ENCODE measurements at places on chromosomes 1 and 21.

DNA sequence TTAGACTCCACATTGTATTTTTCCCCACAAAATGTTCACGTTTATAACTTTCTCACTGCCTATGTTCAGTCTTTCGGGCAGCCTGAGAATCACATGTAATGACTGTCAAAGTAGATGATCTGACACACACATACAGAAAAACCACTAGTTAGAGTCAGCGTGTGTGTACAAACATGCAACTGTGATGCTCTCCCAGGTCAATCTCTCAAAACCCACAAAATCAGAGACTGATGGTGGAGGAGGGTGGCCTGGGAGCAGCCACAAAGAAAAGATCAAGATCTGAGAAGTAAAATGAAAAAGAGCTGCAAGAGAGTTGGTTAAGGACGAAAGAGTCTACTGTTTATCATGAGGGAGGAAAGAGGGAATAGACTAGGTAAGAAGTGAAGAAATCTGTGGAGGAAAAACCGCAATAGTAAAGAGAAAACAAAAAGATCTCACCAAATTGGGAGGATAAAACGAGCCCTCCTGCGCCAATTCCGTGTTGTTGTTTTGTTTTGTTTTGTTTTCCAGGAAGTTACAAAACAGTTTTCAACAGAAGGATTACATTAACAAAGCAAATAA, 2.3 kb downstream of the EGLN1 start:
- no peak for DNase-seq

DNA sequence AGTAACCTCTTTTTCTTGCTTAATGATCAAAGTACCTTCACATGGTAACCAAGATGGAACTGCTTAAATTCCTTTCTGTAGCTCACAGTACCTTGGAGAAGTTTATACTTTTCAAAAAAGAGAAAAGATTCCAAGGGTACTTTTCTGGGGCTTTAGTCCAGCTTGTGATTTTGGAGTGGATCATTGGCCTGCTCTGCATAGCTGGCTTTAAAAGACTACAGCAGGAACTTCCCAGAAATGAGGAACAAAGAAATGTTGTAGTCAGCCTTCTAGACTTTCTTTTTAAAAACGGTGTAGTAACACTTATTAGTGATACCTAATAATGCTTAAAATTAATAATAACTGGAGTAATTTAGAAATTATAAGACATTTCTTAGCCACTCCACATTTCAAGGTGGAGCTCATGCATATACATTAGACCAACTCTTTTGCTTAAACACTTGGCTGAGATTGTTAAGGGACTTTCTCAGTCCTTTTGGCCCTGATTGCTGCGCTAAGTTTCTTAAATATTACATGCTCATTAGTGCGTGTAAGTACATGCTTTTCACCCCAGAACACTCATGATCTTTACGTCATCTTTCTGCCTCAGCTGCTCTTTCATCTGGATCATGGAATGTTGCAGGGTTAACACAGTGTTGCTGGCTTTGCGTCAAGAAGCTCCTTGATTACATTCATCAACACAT, 57.3 kb downstream of the SDCCAG8 start:
- no peak for DNase-seq

DNA sequence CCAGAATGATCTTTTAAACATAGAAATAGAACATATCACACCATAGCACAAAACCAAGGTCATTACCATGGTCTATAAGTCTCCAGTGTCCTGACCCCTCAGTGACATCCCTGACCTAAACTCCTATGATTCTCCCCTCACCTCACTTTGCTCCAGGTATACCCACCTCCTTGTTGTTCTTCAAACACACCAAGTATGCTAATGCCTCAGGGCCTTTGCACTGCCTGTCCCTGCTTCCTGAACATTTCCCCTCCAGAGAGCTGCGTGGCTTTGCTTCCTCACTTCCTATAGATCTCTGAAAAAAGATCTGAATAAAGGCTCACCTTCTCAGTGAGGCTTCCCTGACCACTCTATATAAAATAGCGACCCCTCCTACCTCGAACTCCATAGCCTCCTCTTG, 1.1 kb downstream of the GOLT1A start:
- no peak for DNase-seq

DNA sequence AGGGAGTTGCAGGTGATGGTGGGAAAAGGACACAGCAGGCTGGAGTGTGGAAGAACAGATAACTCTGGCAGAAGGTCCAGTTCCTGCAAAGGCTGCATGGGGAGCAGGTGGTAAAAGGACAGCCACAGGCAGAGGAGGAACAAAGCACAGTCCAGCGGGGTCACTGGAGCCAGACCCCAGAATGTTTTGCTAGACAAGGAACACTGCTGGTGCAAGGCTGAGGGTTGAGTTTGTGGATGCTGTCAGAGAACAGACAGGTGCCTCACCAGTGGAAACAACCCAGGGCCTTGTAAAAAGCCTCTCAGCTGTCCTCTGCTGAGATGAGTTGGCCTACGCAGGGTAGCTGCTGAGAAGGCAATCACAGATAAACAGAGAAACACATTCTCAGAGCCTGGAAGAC, 101.7 kb downstream of the SSBP3 start:
- DNase-seq, result no peak

- DNase-seq, result no peak
Observed at GRCh38 chr1:8089535-8090228, 63.6 kb upstream of the ERRFI1 start.

GRCh38 chr1:63847308-63847910, 73.6 kb downstream of the ROR1 start:
- no peak for DNase-seq

DNA sequence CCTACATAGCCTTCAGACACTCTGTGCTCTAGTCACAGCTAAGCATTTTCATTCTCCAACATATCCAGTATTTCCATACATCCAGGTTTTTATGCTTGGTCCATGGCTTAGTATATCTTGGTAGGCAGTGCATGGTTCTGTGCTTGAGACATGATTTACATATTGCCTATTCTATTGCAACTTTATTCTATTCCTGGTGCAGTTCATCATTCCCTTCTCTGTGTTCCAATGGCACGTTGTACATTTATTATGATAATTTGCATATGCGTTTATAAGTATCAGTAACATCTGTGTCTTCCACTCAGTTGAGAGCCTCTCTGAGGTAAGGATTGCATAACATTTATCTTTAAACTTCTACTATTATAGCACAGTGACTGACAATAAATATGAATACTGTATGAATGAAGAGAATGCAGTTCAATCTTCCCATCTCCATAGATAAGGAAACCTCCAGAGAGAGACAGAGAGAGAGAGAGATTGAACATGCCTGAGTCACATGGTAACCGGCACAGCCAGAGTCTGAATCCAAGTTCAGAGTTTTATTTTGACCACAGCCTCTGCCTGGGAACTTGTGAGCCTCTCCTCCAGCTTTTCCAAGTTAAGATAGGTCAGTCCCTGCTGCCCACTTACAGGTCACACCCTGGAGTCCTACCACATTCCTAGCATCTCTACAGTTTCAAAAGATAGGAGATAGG, 41.5 kb downstream of the PLPPR5 start:
- DNase-seq, result no peak

GRCh38 chr21:46425571-46425970, 33.1 kb upstream of the DIP2A start:
- peak; percentile 77 for DNase-seq

- DNase-seq, result no peak
Observed at GRCh38 chr1:245688536-245689453, 534.0 kb downstream of the KIF26B start.

GRCh38 chr1:112508278-112509004, at the start of gene WNT2B:
Gene WNT2B (plus strand): TSS chr1:112508965. CDS start chr1:112509263, 298 bp downstream.
- DNase-seq, result peak; percentile 34

GRCh38 chr1:209673631-209674417, 1.4 kb upstream of the G0S2 start:
- no peak for DNase-seq

DNA sequence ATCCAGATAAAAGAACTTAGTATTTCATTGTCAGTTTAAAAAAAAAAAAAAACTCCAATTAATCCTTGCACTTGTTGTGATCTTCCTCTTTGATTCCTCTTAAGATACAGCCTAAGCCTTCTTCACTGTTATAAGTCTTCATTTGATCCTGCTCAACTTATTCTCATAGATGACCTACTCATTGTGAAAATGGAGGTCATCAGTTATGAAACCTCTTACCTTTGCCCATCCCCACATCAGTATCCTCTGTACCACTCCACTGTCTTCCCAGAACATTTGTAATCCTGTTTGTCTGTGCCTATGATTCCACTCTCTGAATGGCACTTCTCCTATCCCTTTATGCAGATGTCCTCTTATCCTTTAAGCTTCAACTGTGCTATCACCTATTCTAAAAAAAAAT, 28.0 kb downstream of the ODR4 start:
- no peak for DNase-seq

DNA sequence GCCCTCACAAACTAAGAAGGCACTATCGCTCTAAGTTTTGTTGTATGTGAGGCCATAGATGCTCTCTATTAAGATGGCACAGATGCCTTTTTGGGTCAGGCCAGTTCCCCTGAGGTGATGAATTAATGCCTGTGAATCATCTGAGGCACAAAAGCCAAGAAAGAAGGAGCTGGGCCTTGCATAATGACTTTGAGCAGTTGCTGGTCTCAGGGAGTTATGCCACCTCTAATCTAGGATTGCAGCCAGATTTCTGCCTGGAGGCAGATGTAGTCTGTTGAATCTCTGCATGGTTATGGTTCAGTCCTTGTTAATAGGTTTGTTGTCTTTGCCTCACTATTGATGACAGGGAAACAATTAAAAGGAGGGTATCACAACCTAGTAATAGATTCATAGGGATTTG, 168.1 kb upstream of the CHRM3 start:
- no peak for DNase-seq

- no peak for DNase-seq
Observed at GRCh38 chr1:218247339-218247738, 37.8 kb upstream of the RRP15 start.

- no peak for DNase-seq
Observed at GRCh38 chr1:71463144-71463543, 382.3 kb upstream of the ZRANB2 start.

DNA sequence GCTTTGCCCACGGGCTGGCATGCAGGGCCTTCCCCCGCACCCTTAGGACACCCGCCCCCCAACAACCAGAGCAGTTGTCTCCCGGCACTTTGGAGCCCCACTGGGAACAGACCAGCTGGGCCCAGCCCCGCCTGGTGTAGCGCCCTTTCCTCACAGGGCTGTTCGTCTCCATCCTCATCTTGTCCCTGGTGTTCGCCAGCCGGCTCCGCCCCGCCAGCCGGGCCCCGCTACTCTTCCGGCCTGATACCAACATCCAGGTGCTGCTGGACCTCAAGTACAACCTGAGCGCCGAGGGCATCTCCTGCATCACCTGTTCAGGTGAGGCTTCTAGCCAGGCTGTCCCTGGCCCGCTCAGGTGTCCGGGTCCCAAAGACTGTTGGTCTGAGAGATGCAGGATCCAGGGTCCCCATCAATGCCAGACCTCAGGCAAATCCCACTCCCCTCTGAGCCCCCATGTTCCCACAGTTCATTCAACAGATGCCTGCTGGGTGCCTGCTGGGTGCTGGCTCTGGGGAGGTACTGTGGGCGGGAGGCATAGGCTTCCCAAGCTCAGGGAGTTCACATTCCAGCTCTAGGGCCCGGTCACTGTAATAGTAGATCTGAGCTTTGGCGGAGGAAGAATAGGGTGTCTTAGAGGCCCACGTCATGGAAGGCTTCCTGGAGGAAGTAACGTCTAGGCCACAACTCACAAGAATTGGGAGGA, 41.7 kb downstream of the DISP3 start:
- no peak for DNase-seq

- no peak for DNase-seq
Observed at GRCh38 chr1:71618766-71619530, 538.1 kb upstream of the ZRANB2 start.

DNA sequence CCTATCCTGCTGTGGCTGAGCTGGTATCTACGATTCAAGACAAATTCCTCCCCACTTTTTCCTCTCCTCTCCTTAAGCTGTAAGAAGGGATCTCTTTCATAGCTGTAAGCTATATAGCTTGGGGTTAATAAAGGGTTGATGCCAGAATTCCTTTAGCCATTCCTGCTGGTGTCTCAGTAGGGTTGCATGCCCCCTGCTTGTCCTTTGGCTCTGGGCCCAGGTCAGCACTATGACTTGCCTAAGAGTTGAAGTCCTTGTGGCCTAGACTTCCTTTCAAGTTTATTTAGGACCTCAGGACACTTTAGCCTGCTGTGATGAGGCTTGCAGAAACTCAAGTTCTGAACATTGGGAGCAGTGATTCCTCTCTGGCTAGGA, 270.0 kb downstream of the AMY1C start:
- no peak for DNase-seq

- no peak for DNase-seq
Observed at GRCh38 chr1:32729254-32730046, 26.9 kb upstream of the SYNC start.

- no peak for DNase-seq
Observed at GRCh38 chr1:43622471-43622870, 27.5 kb upstream of the KDM4A start.

- DNase-seq, result no peak
Observed at GRCh38 chr1:209105701-209106100, 477.8 kb upstream of the CAMK1G start.

GRCh38 chr1:173862769-173863223, 5.0 kb downstream of the GAS5 start:
- no peak for DNase-seq

- DNase-seq, result no peak
Observed at GRCh38 chr1:36804669-36805314, 229.5 kb downstream of the GRIK3 start.

- no peak for DNase-seq
Observed at GRCh38 chr1:192053531-192053971, 104.7 kb upstream of the RGS18 start.

DNA sequence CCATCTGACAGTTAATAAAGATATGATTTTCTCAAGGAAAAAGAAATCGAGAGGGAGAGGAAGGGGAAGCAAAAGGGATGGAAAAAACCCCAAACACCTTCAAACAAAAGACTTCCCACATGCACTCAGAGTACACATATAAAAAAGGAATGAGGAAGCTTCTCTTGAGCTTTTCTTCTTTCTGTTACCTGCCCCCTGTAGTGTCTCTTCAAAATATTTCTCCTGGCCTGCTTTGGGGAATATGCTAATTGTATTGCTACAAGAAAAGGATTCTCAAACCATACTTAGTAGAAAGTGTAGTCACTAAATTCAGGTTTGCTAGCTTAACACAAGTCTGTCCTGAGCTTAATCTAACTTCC, 58.7 kb downstream of the KIF14 start:
- no peak for DNase-seq

- DNase-seq, result no peak
Observed at GRCh38 chr1:204265665-204266064, 51.9 kb upstream of the GOLT1A start.

- DNase-seq, result no peak
Observed at GRCh38 chr1:2330519-2331199, 60.7 kb downstream of the MORN1 start.

- DNase-seq, result no peak
Observed at GRCh38 chr1:201531551-201532425, 7.1 kb upstream of the NAV1 start.

- no peak for DNase-seq
Observed at GRCh38 chr1:71565831-71566230, 485.0 kb upstream of the ZRANB2 start.

- peak; percentile 15 for DNase-seq
Observed at GRCh38 chr1:31587720-31588423, 11.6 kb downstream of the TINAGL1 start.

Data from CD4-positive, alpha-beta T cell treated with Interferon alpha-2 for 1 hour (primary cell).